ENCODE measurements at places on chromosomes 1 and 21.
A peak's percentile ranks its signal among the peaks of the same experiment; 100 is the strongest.

GRCh38 chr1:113872219-113872935 lies 865 bp upstream of the PTPN22 start:
- DNase-seq = no peak

DNA sequence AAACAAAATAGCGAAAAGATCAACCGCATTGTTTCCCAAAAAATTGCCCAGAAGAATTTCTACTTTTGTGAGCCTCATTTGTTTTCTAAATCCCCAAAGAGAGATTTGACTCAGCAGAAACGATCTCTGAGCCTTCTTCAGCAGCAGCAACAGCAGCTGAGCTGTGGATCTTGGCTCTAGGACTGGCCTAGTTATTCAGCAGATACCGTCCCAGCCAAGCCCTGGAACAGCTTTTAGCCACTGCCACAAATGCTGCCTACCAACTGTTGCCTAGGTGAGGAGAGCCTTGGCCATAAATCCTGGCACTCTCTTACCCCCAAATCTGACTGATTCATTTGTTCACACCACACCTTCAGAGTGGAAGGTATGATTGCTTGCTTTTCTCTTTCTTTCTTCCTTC lies 320.1 kb downstream of the TGFB2 start:
- no peak for DNase-seq

- DNase-seq = no peak
Observed at GRCh38 chr1:167152192-167152876, 58.5 kb downstream of the STYXL2 start.

- peak; percentile 18 for DNase-seq
Observed at GRCh38 chr1:22420455-22421053, 31.1 kb upstream of the ZBTB40 start.

GRCh38 chr1:48017716-48018115 lies 20.5 kb upstream of the TRABD2B start:
- no peak for DNase-seq

- no peak for DNase-seq
Observed at GRCh38 chr1:67682659-67683197, 2.3 kb upstream of the GADD45A start.

- no peak for DNase-seq
Observed at GRCh38 chr1:229240532-229240931, 30.4 kb upstream of the RAB4A start.

DNA sequence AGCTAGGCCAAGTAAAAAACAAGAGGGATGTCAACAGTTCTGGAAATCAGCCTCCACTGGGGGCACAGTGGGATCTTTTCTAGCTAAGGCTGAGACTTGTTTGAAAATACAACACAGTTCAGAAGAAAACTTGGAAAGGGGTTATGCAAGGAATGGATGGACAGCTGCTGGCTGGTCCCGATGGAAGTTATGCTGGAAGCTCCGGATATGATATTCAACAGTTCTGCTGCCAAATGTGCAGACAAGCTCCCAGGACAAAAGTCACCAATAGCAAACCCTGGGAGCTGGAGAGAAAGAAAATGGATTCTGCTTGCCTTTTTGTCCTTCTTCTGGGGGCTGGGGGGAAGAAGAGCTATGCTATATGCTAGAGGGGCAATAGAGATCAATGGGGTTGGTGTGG lies 14.3 kb downstream of the LMX1A start:
- DNase-seq = no peak

DNA sequence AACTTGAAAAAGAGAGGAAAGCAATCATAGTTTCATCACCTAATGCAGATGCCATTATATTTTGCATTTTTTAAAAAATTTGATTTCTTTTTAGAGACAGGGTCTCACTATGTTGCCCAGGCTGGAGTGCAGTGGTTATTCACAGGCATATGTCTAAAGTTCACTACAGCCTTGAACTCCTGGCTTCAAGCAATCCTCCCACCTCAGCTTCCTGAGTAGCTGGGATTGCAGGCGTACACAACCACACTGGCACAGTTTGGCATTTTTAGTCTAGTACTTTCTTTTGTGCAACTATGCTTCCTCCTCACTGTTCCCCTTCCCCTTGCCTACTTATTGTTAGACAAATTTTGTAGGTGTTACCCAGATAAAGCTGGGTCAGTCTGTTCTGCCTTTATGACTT lies 18.0 kb downstream of the RHOU start:
- no peak for DNase-seq

DNA sequence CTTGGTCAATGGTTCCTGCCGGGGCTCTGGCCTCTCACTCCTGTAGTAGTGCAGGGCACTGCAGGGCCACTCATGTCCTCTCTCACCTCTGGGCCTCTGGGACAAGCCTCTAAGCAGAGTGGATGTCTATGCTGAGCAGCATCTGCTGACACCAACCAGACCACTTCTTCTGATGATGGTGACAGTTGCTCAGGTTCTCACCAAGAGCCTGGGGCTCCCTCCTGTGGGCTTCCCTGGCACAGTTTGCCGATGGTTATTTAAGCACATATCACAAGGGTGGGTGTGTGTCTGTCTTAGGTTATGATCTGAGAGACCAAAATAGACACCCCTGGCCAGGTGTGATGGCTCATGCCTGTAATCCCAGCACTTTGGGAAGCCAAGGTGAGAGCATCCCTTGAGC lies 17.4 kb upstream of the GPR137B start:
- DNase-seq = no peak

- DNase-seq = no peak
Observed at GRCh38 chr1:6465461-6466005, 440 bp downstream of the TNFRSF25 start.

DNA sequence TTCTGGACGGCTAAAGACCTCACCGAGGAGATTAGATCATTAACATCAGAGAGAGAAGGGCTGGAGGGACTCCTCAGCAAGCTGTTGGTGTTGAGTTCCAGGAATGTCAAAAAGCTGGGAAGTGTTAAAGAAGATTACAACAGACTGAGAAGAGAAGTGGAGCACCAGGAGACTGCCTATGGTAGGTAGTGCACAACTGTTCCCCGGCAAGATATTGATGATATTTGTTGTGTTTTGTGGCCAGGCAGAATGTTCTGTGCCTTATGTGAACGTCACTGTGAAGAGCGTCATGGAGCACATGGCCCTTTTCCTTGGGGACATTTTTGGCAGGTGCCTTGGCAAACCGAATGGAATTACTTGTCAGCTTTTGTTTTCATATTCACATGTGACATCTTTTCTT lies 191.7 kb downstream of the DISC1 start:
- no peak for DNase-seq

DNA sequence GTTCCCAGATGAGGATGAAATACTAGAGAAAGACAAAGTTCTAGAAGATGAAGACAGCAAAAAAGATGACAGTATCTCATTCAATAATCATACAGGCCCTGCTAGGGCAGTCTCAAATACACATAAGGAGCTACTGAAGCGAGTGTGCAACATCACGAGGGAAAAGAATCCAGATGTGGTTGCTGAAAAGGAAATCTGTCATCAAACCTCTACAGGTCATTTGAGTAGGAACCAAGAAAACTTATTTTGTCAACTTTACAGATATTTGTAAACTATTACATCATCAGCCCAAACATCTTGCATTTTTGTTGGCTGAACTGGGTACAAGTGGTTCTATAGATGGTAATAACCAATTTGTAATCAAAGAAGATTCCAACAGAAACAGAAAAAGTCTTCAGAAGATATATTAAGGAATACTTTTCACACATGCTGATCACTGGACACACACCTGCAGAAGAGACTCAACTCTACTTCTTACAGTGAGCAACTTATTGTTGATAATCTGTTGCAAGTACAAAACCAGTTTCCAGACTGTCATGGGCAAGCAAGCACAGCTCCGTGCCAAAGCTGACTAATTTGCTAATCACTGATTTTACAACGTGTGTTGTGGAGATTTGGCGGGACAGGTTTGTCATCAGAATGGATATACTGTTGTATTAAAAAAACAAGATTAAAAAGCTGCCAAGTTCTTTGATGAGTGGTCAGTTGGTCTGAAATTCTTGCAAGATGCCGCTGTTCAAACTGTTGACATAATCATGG lies 42.1 kb downstream of the TRIM33 start:
- no peak for DNase-seq

DNA sequence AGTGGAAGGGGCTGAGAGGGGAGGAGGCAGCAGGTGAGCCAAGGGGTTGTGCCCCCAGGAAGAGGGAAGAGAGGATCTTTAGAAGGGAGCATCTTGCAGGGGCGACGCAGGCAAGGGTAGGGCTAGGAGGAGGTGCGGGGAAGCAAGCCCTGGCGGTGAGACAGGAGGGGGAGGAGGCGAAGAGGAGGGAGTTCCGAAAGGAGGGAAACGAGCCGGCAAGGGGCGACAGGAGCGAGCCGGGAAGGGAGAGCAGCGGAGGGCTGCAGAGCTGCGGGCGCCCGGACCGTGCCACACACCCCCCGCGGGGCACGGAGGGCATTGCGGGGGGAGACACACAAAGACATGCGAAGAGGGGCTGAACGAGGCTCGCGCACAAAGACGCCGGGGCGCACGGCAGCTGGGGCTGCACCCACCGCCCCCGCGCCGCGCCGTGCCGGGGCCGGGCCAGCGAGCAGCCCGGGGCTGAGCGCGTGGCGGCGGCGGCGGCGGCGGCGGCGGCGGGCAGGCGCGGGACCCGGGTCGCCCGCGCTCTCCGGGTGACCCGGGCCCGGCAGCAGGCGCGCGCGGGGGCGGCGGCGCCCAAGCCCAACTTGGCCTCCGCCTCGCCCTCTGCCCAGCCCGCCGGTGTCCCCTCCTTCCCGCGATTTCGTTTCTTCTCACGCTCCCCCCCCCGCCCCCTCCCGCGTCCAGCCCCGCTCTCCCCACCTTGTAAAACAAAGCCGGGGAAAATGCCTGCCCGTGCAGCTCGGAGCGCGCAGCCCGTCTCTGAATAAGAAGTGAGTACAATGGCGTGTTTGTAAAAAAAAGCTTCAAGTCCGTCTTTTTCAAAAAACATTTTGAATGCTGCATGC lies at the start of gene KCNK2:
Gene KCNK2 (plus strand): TSS at position 206 of the 851 bp plus-strand sequence. CDS start 649 bp downstream, outside the sequence.
- no peak for DNase-seq

- DNase-seq = no peak
Observed at GRCh38 chr21:46552274-46552673, 52.6 kb downstream of the S100B start.

GRCh38 chr1:192002063-192002462 lies 156.2 kb upstream of the RGS18 start:
- no peak for DNase-seq

- DNase-seq = peak; percentile 39
Observed at GRCh38 chr1:19704247-19705113, 39.8 kb downstream of the HTR6 start.

Measured in stimulated activated CD4-positive, alpha-beta T cell treated with anti-CD3 and anti-CD28 coated beads, TNF-alpha, amount 100 ng/mL, for 4 hours (primary cell).